ENCODE measurements at places on chromosomes 16 and 17. TPM values are rescaled to one million over a fixed set of nuclear protein-coding genes. Genes with fewer than 3 reads are reported as not detected.

Gene PIPOX
- 1.7 TPM for total RNA-seq

Gene RAB11FIP3
- total RNA-seq = 44.1 TPM

Gene PRKCA
- 24.0 TPM for total RNA-seq

GRCh38 chr17:61302953-61303816 is 96.5 kb upstream of the TBX2 start:
- DNase-seq = no peak

GRCh38 chr16:47567321-47567720 is 106.2 kb downstream of the PHKB start:
- DNase-seq = no peak

Gene HIGD1B
- not detected for total RNA-seq

GRCh38 chr16:67431775-67432505 is 1.0 kb downstream of the HSD11B2 start:
- no peak for DNase-seq

GRCh38 chr17:65290616-65291015 is 153.4 kb downstream of the RGS9 start:
- no peak for DNase-seq

Gene TBC1D3G
- total RNA-seq = not detected

All from LHCN-M2 (cell line).